ENCODE measurements at places on chromosomes 2 and 18.
A peak's percentile ranks its signal among the peaks of the same experiment; 100 is the strongest.

GRCh38 chr2:215833531-215834162, 179.7 kb downstream of the MREG start:
- DNase-seq: no peak

GRCh38 chr18:6509832-6510231, 95.1 kb upstream of the L3MBTL4 start:
- no peak for DNase-seq

DNA sequence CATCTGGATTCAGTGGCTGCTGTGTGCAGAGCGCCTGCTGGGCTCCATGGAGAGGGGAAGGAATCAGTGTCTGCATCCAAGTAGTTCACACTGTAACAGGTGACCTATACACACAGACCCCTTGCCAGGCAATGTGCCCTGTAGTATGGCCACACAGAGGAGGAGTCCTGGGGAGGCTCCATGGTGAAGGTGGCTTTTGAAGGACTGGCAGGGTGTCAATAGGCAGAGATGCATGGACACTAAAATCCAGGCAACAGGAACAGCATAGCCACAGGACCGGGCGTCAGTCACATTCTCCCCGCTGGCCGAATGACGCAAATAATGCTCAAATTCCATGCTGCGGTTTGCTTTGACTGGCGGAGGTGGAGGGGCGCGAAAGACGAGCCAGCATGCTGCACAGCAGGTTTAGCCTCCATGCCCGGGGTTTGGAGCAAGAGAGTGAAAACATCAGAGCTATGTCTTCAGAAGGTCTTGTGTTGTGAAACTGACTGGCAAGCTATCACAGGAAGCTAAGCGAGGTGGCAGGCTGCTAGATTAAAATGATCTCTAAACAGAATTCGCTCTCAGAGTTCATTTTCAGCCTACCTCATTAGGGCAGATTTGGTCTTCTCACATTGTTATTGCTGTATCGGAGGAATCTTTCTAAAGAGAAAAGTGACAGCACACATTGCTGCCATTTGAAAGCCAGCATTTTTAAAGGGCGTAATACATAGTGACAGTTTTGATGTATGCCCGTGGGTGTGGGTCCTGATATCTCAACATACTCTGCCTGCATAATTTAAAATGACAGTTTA, 1.2 kb upstream of the CHMP1B start:
- DNase-seq: no peak

GRCh38 chr2:128790541-128791001, 471.9 kb upstream of the HS6ST1 start:
- DNase-seq: no peak

GRCh38 chr2:13504808-13505207, 788.1 kb downstream of the TRIB2 start:
- DNase-seq: no peak

- DNase-seq: no peak
Observed at GRCh38 chr2:80417737-80418136, 113.2 kb upstream of the LRRTM1 start.

- no peak for DNase-seq
Observed at GRCh38 chr2:206718296-206718695, at the start of gene DYTN. TSS of gene DYTN (minus strand) at chr2:206718396. CDS start at chr2:206718279, 117 bp downstream.

GRCh38 chr2:152200565-152201465, 25.3 kb upstream of the STAM2 start:
- no peak for DNase-seq

DNA sequence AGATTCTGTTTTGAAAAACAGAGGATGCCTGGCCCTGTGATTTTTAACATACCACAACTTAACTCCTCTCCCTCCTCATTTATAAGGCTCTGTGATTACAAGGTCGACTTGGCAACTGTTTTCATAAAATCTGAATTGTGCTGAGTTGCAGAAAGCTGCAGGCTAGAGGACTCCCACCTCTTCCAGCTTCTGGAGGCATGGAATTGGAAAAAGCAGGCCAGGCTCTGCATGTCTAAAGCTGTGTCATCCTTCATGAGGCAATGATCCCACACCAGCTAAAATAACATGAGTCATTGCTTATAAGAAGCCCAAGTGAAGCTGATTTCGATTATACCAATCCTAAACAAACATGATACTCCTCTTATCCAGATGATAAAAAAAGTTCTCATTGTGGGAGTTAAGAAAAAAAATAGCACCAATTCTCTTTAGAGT, 11.7 kb downstream of the ARHGAP28 start:
- no peak for DNase-seq

DNA sequence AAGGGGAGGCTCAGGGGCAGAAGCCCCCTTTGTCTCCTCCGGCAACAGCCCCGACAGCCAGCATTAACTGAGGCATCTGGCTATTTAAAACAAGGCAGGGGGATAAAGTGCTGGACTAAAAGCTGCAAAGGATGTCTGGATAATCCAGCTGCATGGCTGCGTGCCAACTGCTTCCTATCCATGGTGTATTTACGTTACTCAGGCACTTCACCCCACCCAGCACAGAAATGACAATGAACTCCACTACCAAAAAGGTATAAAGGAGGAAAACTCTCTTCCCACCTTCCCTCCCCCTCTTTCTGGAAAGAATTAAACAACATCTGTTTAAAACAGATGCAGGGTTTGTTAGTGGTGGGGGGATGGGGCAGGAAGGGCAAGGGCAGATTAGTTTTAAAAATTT, 82.5 kb downstream of the SPRED2 start:
- peak; percentile 32 for DNase-seq

GRCh38 chr2:178392215-178392614, 58.8 kb downstream of the PRKRA start:
- no peak for DNase-seq

- no peak for DNase-seq
Observed at GRCh38 chr2:9830685-9831410, 12.4 kb upstream of the TAF1B start.

GRCh38 chr2:151937966-151938365, 109.7 kb upstream of the ARL5A start:
- DNase-seq: no peak

- DNase-seq: no peak
Observed at GRCh38 chr2:172114579-172114978, 11.9 kb upstream of the DLX2 start.

DNA sequence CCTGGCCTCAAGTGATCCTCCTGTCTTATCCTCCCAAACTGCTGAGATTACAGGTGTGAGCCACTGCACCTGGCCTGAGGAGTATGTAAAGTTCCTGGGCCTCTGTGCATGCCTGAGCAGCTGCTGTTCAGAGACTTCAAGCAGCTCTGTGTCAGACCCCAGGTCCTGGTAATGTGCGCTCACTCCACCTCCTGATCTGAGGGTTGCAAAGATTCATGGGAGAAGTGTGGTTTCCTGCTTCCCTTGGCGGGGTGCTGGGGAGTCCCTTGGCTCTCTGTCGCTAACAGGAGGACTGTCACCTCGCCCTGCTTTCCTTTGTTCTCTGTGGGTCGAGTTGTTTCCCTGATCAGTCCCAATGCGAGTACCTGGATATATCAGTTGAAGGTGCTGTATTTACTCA, 8.6 kb upstream of the IL36A start:
- DNase-seq: no peak

Measured in NCI-H1417 treated with DMSO at 0.1 percent for 48 hours (cell line).